Right ventricle myocardium inferior (tissue), 1 donor: ENCODE measurements at places on chromosomes 5 and 9. TPM values are rescaled to one million over a fixed set of nuclear protein-coding genes. Genes with fewer than 3 reads are reported as not detected.

PCDHB12 gene
- 1.3 TPM for total RNA-seq

CBY3 gene
- not detected for total RNA-seq

SLC6A18 gene
- not detected for total RNA-seq

AK8 gene
- not detected for total RNA-seq

SLC6A19 gene
- total RNA-seq = not detected

SEMA6A gene
- total RNA-seq = 7.8 TPM

FOXD4L6 gene
- not detected for total RNA-seq

SPINK1 gene
- total RNA-seq = not detected

LCN1 gene
- total RNA-seq = not detected

TMEM141 gene
- 75.9 TPM for total RNA-seq

CLK4 gene
- total RNA-seq = 20.5 TPM

DNA sequence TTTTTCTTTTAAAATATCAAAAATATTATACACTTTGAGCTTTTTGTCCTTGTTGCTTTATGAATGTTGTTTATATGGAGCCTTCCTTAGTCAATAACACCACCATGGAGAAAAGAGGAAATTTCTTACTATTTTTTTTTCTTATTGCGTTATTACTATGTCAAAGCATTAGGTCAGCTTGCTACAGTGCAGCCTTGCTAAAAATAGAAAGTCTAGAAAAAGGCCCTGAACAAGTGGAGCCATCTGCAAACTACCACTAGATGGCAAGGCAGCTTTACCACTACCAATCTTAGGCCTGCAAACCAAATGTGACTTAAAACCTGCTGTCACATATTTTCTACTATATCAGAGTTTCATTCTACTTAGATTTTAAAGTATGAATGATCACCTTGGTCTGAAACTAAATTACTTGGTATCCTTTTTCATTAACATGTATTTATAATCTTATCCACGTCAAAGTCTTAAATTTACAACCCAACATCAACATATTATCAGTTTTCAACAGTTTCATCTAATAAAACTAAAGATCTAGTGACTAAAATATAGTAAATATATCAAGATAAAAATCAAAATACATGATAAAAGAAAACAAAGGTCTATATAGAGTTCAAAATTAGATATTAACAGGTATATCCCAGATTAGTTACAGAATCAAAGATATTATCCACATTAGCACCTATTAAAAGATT lies 113.1 kb upstream of the ACOT12 start:
- DNase-seq = no peak

- DNase-seq = no peak
These were observed 58.9 kb downstream of the DMXL1 start for GRCh38 chr5:119129770-119130169.

GRCh38 chr9:124500028-124500795 lies 7.0 kb downstream of the NR5A1 start:
- peak; percentile 72 for DNase-seq

DNA sequence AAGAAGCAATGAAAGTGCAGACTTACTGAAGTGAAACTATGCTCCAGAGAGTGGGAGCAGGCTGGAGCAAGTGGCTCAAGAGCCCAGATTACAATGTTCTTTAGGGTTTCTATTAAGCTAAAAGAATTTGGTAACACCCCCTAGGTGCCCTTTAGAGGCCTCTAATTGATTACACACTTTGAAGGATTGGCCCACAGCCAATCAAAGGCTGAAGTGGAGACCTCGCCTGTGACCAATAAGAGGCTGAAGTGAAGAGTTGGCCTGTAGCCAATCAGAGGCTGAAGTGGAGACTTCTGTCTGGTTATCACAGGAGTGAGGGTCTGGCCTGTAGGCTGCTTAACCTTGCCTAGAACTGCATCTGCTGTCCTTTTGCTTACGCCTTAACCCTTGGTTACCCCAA lies 46.7 kb upstream of the SPATA31C2 start:
- DNase-seq = no peak

- DNase-seq = no peak
These were observed 46.4 kb upstream of the ABCA1 start for GRCh38 chr9:104974053-104974962.

- no peak for DNase-seq
These were observed 408.9 kb upstream of the DMAC1 start for GRCh38 chr9:8208465-8208864.

DNA sequence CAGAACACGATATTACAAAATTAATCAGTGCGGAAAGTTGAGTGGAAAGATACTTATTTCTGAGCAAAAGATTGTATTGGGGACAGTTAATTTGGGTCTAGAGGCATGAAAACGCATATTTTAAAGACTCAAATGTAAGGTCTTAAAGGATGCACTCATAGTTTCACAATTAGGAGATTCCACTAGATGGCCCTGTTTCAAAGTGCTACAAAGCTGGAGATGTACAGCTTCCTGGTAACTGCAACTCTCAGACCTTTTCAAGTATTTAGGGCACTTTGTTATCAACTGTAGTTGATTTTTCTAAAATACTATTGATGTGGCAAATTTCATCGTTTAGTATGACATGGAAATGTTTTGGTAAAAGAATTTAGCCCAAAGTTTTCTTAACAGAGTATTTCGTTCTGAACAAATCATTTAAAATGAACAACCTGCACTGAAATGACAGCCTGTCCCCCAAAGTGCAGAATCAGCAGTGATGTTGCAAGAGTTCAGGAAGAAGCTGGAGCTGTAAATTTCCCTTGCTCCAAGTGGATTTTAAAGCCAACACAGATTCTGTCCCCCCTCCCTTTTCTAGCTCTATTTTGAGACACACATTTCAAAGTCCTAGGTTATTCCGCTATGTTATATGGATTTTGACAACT lies 16.2 kb upstream of the NDUFB6 start:
- no peak for DNase-seq

DNA sequence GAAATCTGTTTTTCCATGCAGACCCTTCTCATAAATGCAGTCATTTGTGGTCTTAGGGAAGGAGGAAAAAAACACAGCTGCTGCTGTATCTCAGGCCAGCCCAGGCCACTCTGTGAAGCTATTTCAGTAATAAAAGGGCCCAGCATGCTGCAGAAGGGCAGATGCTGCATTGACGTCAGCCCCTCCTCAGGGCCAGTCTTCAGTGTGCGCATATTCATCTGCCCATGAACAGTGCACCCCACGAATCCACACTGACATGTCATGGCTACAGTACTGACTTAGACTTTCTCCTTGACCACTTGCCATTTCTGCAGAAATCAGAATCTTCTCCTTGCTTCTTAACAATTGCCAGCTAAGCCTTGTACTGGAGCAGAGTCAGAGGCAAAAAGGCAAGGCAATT lies 304.7 kb downstream of the GABRG2 start:
- no peak for DNase-seq

DNA sequence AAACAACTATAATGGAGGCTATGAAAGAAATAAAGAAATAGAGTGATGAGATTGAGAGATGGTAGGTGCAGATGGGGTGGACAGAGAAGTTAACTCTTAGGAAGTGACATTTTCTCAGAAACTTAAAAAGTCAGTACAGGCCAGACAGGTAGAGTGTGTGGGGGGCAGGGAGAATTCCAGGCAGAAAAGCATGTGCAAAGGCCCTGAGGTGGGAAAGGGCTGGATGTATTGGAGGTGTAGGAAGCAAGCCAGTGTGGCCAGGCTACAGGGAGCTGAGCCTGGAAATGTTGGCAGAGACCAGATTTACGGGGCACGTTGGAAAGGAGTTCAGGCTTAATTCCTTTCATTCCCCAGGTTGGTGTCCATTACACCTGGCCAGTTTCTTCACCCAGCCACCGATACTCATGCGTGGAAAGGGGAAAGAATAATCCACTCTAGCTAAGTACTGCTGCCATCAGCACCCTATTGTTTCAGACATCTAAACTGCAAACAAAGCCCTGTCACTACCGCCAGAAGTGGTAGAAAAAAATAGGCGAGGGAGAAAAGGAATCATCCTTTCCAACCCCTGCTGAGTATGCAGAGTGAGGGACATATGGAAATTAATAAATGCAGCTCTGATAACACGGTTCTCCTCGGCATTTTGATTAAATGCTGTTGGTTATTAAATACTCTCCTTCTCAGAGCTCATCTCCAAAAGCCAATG lies 116.8 kb upstream of the GPR151 start:
- no peak for DNase-seq

DNA sequence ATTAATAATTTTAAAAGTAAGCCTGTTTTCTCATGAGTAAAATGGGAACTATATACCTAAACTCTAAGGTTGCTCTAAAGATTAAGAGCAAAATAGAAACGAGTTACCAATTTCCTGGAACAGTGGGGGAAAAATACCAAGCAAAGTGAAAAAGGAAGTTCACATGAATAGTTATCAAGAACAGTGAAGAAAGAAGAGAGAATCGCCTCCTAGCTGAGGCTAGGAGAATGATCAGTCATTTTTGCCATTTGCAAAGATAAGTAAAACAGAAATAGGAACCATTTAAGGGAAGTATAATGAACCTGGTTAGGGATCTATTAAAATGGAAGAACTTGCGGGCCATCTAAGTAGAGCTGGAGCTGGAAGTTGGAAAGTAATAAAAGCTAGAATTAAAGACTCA lies 50.7 kb downstream of the P4HA2 start:
- DNase-seq = no peak

GRCh38 chr5:112063191-112063590 lies 306.2 kb upstream of the NREP start:
- DNase-seq = no peak

DNA sequence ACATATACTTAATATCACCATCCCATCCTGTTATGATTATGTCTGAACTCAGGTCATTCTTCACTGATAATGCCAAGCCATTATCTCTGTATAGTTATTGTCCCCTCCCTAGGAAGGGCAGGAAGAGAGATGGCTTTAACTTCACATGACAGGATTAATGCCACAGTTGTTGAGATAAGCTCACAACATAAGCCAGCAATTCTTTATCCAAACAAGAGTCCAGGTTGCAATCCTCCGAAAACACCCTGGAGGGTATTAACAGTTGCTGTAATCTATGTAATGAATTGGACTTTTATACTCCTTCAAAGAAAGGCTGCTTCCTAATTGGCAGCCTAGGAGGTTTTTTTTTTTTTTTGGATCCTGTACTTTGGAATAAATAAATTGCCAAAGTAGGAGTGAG lies 779.4 kb downstream of the SEMA5A start:
- no peak for DNase-seq

- no peak for DNase-seq
These were observed 13.7 kb upstream of the GRIA1 start for GRCh38 chr5:153476767-153477166.
